ENCODE measurements at places on chromosomes 12 and 14.

GRCh38 chr14:61699027-61699426 lies 3.7 kb downstream of the HIF1A start:
- peak; percentile 60 for DNase-seq

DNA sequence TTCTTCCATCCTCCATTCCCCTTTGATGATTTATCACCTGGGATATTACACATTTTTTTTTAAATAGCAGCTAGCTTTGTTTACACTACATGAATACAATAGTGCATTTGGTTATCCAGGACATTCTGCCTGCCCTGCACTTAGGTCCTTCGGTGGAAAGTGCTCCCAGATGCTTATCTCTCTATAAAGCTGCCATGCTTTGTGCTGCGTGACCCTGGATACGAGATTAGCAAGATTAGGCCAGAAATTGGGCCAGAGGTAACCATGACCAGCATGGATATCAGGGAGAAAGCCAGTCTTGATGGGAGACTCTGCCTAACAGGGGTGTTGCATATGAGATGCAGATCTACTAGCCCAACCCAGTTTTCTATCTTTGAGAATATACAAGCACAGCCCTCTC lies 12.1 kb upstream of the KRT83 start:
- DNase-seq: no peak

GRCh38 chr14:26867171-26867757 lies 269.4 kb upstream of the NOVA1 start:
- no peak for DNase-seq

- no peak for DNase-seq
Observed at GRCh38 chr12:1916371-1917171, 1.9 kb downstream of the CACNA2D4 start.

DNA sequence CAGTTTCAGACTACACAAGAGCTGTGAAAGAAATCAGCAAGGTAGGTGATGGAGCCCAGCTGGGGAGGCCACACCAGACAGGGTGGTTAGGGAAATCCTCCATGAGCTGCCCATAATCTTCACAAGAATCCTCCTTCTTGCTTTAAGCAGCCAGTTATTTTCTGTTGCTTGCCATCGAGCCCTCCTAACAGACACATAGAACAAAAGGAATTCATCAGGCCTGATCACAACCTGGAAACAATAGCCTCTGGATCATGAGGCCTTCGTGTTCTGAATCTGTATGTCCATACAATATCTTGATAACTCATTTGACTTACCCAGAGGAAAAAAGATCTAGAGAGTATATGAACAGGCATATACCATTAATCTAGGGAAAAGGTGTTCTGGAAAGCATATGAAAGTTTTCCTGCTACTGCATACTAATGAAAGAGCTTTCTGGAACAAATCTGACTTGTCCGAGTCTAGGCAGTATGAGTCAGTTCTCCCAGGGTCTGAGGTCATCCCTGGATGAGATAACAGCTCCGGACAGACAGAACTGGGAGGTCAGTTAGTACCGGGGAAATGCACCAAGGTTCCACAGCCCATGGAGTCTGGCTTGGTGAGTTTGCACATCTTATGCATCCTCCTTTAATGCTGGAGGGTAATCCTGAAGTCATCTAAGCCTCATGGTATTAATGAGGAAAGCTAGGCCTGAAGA lies 52.8 kb upstream of the ELK3 start:
- peak; percentile 94 for DNase-seq

DNA sequence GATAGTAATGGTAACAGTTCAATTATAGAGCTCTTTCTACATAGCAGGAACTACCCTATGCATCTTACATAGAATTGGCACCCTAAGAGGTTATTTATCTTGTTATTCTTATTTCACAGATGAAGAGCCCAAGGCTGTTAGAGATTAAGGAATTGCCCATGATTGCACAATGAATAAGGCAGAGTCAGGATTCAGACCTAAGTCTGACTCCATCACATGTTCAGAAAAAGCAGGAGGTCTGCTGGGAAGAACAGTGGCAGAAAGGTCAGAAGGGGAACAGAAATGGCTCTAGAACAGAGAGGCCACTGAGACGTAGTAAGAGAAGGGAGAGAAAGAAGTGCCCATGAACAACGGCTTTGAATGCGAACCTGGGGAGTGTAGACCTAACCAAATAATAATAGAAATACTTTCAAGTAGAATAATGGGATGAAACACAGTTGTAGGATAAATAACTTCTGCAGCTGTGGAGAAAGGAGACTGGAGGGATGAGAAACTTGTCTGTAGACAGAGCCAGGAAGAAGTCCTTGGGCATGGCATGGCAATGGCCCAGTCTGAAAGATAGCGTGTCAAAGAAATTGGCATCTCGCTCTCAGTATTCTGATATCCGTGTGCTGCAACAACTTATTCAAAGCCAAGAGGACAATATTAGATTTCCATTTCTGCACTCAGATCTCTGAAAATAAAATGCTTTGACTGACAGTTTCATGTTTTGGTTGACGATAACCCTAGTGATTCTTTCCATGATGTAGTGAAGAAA lies 17.6 kb downstream of the MYBPC1 start:
- DNase-seq: peak; percentile 1

GRCh38 chr14:104681689-104682074 lies 7.7 kb upstream of the INF2 start:
- DNase-seq: peak; percentile 82

GRCh38 chr12:2284321-2284813 lies 231.6 kb downstream of the CACNA1C start:
- DNase-seq: peak; percentile 85

- no peak for DNase-seq
Observed at GRCh38 chr14:63392236-63392635, 73.5 kb upstream of the GPHB5 start.

GRCh38 chr12:123045678-123046077 lies 65.2 kb downstream of the ARL6IP4 start:
- no peak for DNase-seq

- DNase-seq: no peak
Observed at GRCh38 chr14:29348504-29348903, 579.1 kb downstream of the PRKD1 start.

- DNase-seq: no peak
Observed at GRCh38 chr12:83996671-83997070, 915.9 kb downstream of the SLC6A15 start.

- no peak for DNase-seq
Observed at GRCh38 chr12:119225454-119225853, 46.7 kb downstream of the HSPB8 start.

DNA sequence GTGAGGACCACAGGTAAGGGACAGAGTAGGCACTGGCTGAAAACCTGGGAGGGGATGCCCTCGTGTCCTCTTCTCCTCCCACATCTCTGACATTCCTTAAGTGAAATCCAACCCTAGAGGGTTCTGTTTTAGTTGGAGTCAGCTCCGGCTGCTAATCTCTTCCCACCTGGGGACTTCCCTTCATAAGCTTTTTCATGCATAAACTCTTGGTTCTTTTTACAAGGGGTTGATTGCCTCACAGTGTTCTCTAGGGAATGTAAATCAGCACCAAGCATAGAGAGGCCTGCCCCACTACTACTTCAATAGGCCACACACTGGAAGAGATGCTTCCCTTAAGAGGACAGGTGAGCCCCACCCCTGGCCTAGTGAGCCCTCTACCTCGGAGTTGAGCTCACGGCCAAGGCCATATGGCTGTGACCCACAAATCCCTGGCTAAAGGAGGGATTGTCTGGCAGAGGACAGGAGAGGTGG lies 3.2 kb upstream of the SYNDIG1L start:
- no peak for DNase-seq

GRCh38 chr12:92619730-92620684 lies 82.8 kb upstream of the PLEKHG7 start:
- no peak for DNase-seq

GRCh38 chr14:51224551-51224950 lies 15.5 kb upstream of the TMX1 start:
- DNase-seq: no peak

- DNase-seq: no peak
Observed at GRCh38 chr14:106346084-106346483, 819.7 kb downstream of the TMEM121 start.
